ENCODE measurements at places on chromosomes 16 and 17.

DNA sequence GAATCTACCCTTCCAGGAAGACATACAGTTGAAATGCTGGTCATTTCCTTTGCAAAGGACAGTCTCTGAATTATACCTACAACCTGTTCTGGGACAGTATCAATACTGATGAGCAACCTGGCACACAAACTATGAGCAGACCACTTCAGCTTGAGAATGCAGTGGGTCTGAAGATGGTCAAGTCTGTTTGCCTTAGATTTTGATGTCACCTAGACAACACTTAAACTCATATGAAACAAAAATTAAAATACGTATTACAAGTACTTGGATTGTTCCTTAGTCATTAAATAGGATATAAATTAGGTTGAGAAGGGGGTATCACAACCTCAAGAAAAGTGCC lies 3.5 kb downstream of the SRSF2 start:
- DNase-seq, result no peak

DNA sequence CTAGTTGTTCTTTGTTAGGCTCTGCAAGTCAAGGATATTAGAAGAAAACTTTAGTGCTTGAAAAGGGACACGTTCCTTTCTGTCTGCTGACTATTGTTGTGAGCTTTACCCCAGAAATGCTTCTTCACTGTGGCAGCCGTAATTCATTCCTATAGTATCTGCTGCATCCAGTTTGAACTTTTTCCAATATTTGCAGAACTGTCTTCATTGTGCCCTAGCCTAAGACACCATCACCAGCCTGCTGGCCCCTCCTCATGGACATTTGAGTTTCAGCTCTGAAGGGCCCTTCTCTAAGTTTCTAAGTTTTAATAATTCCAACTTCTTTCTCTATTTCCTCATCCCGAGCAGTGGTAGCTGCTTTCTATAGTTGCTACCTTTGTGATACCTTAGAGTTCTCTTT lies 91.7 kb downstream of the SLC39A11 start:
- DNase-seq, result no peak

DNA sequence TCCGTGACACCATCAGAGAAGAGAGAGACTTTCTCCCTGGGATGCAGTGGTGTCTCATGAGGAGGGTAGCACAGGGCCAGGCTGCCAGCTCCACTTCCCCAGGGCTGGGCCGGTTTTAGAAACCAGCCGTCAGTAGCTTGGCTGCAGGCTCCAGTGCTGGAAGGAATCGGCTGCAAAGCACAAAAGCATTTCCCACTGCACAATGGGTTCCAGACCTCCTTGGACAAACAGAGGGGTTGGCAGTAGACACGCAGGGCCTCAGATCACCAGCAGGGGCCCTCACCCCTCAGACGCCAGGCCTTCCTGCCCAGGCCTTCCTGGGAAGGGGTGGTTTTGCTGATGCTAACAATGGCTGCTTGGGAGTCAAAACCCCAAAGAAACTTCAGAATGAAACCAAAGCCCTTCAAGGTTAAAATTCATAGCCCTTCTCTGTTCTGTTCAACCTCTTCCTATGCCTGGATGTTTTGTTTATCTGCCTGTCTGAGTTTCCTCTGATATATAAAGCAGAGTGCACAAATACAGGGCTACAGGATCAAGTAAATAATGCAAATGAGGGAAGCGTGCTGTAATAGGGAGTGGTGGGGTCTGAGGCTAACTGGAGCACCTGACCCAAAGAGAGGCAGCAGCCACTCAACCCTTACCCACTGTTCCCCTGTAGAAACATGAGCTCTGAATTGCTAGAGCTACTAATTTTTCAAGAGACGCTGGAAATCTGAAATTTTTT lies 26.2 kb downstream of the TEKT5 start:
- DNase-seq, result peak; percentile 16

DNA sequence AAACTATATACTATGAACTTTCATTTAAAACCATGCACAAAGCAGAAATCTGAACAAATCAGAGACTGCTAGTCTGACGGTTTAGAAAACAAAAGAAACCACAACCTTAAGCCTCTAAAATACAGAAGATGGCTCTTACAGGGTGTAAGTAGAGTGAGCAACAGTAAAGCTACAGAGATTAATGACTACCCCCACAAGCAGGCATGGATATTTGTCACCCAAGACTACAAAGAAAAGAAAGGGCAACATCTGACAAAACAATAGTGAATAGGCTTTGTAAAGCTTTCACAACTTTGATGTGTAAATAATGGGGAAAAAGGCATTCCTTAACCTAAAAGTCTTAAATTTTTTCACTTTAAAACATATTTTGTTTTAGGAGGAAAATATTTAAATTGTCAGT lies 75.0 kb downstream of the SPAG9 start:
- no peak for DNase-seq

DNA sequence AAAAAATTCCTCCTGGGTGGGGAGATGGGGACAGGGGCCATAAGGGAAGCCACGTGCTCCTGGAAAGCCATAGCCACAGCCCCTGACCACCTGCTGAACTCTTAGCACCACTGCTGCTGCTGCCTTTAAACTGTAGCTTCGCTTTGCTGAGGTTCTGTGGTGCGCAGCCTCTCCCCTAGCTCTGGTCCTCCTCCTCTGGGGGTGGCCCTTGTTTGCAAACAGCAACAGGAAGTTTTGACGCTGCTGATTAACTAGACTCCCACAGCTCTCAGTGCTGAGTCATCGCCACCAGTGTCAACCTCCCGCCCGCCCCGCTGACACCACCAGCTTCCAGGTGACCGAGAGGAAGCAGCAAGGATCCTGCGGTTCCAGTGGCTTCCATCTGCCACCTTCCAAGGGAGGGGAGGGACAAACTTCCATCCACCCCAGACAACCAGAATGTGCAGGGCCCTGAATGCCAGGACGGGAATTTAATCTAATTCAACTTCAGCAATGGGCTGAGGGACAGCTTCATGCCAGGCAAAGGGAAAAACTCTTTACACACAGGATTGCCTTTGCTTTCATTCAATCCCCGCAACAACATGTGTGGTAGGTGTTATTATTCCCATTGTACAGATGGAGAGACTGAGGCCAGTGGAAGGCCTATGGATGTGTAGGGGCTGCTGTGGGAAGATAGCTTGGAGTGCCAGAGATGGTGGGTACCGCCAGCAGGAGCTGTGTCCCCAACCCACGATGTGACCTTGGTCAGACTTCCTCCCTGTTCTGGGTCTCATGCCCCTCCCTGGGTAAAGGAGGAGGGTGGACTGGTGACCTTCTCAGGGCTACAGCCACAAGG lies 8.1 kb upstream of the KIFC3 start:
- DNase-seq, result peak; percentile 56

GRCh38 chr17:33580215-33580614 lies 287.1 kb upstream of the ASIC2 start:
- no peak for DNase-seq

GRCh38 chr17:66610361-66611133 lies 224.4 kb upstream of the CACNG5 start:
- no peak for DNase-seq

GRCh38 chr17:33239702-33240101 lies 53.4 kb downstream of the ASIC2 start:
- DNase-seq, result no peak

DNA sequence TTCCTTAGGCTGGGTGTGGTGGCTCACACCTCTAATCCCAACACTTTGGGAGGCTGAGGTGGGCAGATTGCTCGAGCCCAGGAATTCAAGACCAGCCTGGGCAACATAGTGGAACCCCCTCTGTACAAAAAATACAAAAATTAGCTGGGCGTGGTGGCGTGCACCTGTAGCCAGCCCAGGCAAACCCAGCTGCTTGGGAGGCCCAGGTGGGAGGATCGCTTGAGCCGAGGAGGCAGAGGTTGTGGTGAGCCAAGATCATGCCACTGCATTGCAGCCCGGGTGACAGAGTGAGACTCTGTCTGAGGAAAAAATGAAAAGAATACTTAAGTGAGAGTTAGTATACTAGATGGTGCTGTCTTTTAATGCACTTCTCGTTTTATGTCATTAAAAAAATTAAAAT lies 15.1 kb downstream of the PPM1D start:
- DNase-seq, result no peak

- no peak for DNase-seq
Observed at GRCh38 chr17:56774650-56775049, 59.1 kb downstream of the C17orf67 start.

DNA sequence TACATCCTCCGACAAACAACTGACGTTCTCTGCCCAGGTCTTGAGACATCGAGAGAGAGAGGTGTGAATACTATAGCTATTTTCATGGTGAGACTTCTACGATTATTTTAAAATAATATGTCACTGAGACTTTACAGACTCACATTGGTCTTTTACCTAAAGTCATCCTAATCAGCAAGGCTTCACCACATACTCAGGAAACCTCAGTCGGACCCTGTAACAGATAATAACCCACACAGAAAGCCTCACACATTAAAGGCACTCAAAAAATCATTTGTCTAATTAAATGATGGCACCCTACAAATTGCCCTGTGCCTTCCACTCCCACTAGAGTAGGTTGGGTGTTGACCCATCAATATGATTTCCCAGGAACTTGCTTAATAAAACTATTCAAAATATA lies 19.8 kb upstream of the SLC39A11 start:
- no peak for DNase-seq

DNA sequence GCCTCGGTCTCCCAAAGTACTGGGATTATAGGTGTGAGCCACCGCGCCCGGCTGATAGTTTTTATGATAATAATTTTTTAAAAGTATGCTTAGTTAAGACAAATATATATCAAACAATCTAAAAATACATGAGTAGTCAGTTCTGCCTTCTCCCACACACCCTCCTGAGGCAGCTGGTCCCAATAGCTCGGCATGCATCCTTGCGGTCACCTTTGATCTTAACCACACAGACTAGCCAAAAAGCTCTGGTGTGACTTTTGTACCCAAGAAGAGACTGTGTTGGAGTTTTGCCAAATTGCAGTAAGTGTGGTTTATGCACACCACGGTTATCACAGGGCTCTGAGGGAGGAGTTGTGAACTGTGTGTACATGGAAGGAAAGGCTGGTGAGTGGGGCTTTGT lies 25.6 kb downstream of the ATP6V0A1 start:
- DNase-seq, result no peak

GRCh38 chr16:20259541-20259940 lies 67.8 kb downstream of the GP2 start:
- no peak for DNase-seq

GRCh38 chr17:76478097-76478496 lies 10.7 kb downstream of the AANAT start:
- DNase-seq, result no peak

GRCh38 chr16:77300256-77300655 lies 101.0 kb downstream of the SYCE1L start:
- DNase-seq, result no peak

DNA sequence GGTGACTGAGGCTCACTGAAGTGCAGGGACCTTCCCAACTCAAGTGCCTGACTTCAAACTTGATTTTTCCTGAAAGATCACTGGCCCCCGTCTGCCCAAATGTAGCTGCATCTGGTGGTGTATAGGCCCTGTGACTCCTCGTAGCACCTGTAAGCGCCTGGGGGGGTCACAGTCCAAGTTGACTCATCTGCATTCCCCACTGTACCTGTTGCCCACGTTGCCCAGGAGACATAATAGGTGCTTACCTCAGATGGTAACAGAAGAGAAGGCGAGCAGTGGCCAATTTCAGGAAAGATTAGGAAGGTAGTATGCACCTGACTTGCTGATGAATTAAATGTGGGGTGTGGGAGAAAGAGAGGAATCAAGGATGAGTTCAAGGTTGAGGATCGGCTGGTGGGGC lies 44.1 kb upstream of the EMP2 start:
- DNase-seq, result no peak

DNA sequence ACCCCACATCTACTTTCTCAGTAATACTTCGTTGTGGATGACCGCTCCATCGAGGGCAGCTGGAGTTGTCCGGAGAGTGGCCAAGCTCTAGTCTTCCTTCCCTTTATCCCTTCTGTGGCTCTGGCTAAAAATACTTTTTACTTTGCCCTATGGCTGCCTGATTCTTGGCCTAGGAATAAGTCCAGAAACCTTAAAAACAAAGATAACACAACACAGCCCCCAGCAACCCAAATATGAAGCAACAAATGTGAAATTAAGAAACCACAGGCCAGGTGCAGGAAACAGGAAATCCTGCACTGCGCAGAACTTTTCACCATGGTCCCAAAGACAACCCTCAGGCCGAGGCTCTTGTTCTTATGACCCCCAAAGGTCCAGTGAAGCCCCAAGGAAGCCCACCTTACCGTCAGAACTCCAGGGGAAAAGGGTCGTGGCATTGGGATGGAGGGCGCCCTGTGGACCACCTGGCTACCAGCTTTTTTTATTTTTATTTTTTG lies 26.0 kb downstream of the TK2 start:
- DNase-seq, result no peak

DNA sequence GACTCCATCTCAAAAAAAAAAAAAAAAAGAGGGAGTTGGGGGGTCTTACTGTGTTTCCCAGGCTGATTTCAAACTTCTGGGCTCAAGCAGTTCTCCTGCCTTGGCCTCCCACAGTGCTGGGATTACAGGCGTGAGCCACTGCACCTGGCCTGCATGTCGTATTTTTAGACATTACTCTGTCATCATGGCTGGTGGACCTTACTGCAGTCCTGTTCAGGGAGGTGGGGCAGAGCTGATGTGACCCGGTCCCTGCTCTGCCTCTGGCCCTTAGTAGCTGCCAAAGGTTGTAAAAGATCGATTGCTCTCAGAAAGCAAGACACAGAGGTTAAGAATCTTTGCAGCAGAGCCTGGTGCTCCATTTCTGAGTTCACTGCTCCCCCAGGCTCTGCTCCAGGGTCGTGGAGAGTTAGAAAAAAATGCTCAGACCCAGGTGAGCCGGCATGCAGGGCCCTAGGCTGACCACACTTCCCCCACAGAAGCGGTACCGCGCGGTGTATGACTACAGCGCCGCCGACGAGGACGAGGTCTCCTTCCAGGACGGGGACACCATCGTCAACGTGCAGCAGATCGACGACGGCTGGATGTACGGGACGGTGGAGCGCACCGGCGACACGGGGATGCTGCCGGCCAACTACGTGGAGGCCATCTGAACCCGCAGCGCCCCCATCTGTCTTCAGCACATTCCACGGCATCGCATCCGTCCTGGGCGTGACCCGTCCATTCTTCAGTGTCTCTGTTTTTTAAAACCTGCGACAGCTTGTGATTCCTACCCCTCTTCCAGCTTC lies 7.1 kb upstream of the LASP1NB start:
- DNase-seq, result no peak

- DNase-seq, result no peak
Observed at GRCh38 chr17:40015998-40016985, 1.1 kb downstream of the CSF3 start.

DNA sequence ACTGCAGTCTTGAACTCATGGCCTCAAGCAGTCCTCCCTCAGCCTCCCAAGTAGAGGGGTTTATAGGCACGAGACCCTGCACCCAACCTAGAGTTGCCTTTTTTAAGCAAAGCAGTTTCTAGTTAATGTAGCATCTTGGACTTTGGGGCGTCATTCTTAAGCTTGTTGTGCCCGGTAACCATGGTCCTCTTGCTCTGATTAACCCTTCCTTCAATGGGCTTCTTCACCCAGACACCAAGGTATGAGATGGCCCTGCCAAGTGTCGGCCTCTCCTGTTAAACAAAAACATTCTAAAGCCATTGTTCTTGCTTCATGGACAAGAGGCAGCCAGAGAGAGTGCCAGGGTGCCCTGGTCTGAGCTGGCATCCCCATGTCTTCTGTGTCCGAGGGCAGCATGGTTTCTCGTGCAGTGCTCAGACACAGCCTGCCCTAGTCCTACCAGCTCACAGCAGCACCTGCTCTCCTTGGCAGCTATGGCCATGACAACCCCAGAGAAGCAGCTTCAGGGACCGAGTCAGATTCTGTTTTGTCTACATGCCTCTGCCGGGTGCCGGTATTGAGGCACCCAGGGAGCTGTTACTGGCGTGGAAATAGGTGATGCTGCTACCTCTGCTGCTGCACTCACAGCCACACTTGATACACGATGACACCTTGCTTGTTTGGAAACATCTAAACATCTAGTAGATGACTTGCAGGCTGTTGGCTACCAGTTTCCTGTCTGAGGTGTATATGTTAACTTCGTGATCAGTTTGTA lies 3.3 kb downstream of the RPL13 start:
- no peak for DNase-seq
